ENCODE measurements at places on chromosomes 2 and 18. TPM values are rescaled to one million over a fixed set of nuclear protein-coding genes. Genes with fewer than 3 reads are reported as not detected.

The PDE11A gene
- 8.8 TPM for polyA plus RNA-seq

The FOXI3 gene
- 0.19 TPM for polyA plus RNA-seq

The MOGAT1 gene
- not detected for polyA plus RNA-seq

The CNTNAP5 gene
- polyA plus RNA-seq = not detected

The PDE1A gene
- 20.1 TPM for polyA plus RNA-seq

The C2orf15 gene
- 9.6 TPM for polyA plus RNA-seq

The HRH4 gene
- 0.13 TPM for polyA plus RNA-seq

The NT5C1B gene
- 0.83 TPM for polyA plus RNA-seq

The CCBE1 gene
- 31.3 TPM for polyA plus RNA-seq

The C2orf80 gene
- polyA plus RNA-seq = 0.32 TPM

The MEP1B gene
- 0.64 TPM for polyA plus RNA-seq

The UGT1A3 gene
- not detected for polyA plus RNA-seq

The GPR45 gene
- polyA plus RNA-seq = not detected

The TGFBRAP1 gene
- polyA plus RNA-seq = 17.0 TPM

The IL36G gene
- not detected for polyA plus RNA-seq

The EIF5B gene
- 76.2 TPM for polyA plus RNA-seq

The SLC9A4 gene
- polyA plus RNA-seq = 6.7 TPM

The CTDSP1 gene
- polyA plus RNA-seq = 155 TPM

The CYP27C1 gene
- 11.5 TPM for polyA plus RNA-seq

The TWSG1 gene
- 77.8 TPM for polyA plus RNA-seq

The ALPG gene
- not detected for polyA plus RNA-seq
